Adrenal gland (tissue), 19 donors: ENCODE measurements at places on chromosomes 5 and 9.

DNA sequence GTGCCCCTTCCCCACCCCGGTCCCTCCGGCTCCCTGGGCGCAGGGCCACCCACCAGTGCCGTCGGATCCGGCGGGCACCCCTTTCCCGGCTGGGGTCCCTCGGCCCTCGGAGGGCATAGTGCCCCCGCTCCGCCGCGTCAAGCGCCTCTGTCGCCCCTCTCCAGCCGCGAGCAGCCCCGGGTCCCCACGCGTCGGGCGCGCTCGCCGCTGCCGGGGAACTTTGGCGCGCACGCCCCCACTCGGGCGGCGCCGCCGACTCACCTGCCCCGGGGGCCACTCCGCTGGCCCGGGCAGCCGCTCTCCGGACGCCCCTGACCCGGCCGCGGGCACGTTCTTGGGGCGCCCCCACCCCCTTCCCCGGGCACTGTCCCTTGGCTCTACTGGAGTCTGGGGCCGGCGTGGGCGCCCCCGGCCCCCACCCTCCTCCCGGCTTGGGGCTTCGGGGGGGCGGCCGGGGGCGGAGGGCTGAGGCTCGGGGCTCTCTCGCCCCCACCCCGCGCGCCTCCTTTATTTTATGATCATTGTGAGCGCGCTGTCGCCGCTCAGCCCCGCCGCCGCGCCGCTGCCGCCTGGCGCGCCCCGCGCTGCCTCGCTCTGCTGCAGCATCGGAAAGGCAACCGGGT is 1.1 kb upstream of the FAM78A start:
- DNase-seq: no peak

DNA sequence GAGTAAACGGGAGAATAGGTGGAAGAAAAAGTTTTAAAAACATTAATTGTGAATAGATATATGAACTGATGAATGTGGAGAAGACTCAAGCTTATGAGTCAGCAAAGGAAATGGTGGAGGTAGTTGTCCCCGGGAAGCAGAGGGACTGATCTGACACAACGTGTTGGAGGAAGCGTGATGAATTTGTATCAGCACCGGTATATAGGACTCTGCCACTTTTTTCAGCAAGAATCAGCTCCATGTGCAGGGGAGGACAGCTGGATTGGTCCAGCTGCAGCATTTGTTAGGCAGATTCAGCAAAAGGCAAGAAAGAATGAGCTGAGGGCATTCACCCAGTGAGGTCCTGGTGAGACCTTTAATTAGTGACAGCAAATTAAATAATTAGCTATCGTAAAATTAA is 276.0 kb downstream of the TENT4A start:
- DNase-seq: no peak

- DNase-seq: no peak
Measured at GRCh38 chr5:94893412-94894135, 275.1 kb downstream of the SLF1 start.

DNA sequence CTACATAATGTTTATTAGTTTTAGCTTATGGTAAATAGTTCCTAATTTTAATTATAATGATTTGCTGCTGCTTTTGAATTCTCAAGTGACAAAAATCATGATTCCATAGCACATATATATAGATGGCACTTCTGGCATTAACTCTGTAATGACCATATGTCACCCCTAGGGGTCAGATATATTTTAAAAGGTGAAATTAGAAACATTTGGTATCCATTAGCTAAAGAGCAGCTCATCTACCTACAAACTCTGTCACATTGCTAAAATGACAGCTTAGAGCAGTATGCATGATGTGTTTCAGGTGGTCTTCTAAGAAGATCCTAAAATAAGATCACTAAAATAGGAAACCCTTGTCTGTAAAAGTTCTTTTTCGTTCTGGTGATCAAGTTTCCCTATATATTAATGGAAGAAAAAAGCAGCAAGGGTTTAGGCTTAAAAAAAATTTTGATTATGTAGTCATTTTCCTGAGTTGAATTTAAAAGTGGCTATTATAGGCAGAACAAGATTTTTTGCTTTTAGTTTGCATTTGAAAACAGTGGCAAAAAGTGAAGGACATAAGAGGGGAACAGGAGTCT is 157.7 kb upstream of the POU5F2 start:
- no peak for DNase-seq

GRCh38 chr5:87949676-87950631 is 318.7 kb downstream of the TMEM161B start:
- no peak for DNase-seq

DNA sequence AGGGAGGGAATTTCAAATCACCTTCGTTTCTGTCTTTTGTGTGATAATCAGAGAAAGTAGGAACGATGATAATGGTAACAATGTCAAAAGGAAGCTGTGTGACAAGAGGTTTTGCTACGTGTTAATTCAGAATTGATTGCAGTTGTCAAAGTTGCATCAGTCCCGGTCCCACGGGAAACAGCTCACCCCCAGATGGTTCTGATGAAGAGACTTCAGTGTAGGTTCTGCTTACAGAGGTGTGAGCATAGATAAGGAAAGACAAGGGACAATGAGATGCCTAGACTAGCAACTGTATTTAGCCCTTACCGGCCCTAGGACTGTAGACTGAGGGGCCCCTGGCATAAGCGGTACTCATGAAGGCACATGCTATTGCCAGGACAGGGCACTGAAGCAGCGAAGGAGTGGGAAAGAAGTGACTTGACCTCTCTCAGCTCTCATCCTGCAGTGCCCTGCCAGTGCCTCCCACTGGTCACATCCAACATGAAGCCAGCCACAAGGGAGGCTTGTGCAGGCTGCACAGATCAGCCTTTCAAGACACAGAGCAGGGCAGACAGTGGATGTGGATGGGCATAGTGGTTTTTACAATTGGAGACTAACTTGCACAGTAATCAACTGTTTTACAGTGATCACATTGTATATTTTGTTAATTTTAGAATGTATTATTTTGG is 21.1 kb downstream of the PDE8B start:
- no peak for DNase-seq
